Central memory CD4-positive, alpha-beta T cell (primary cell): ENCODE measurements at places on chromosomes 1 and 21.

- DNase-seq = no peak
These were observed 9.4 kb downstream of the EPHA2 start for GRCh38 chr1:16146279-16147155.

DNA sequence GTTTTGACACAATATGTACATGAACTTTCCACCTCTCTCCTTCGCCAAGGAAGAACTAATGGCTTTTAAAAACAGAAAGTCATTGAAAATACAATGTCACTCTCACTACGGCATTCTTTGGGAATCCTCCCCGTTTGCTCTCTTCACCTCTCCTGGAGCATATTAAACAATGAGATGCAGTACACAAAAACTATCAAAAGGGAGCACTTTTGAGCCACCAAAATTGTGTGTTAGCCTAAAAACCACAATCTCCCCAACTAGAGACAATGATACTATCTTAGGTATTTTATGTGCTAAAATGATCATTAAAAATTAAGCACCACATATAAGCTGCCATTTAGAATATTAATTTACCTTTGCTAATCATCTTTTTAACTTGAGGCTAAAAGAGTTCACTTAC, 425.5 kb downstream of the KCTD3 start:
- DNase-seq = no peak

GRCh38 chr21:44525391-44526095, 14.5 kb downstream of the KRTAP10-1 start:
- DNase-seq = no peak

GRCh38 chr1:201742476-201742875, 86.5 kb upstream of the IPO9 start:
- DNase-seq = no peak

DNA sequence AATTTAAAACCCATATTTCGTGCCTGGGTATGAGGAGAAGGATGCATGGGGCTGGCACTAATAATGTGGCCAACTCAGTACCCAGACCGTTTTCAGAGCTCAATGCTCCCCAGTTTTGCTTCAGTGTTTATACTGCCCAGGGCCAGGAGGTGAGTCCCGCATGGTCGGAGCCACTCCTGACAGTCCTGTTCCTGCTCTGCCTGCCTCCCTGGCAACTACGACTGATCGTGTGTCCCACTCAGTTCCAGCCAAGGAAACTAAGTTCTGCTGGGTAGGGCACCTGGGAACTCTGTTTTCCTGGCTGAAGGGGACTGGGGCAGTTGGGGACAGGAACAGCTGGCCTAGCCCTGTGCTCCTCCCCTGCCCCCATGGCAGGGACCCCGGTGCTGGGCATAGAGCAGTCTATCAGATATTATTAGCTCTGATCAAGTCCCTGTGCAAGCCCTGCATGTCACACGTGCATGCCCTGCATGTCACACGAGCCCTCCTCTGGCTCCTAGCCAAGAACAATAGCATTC, 19.2 kb downstream of the S100A7 start:
- DNase-seq = no peak

DNA sequence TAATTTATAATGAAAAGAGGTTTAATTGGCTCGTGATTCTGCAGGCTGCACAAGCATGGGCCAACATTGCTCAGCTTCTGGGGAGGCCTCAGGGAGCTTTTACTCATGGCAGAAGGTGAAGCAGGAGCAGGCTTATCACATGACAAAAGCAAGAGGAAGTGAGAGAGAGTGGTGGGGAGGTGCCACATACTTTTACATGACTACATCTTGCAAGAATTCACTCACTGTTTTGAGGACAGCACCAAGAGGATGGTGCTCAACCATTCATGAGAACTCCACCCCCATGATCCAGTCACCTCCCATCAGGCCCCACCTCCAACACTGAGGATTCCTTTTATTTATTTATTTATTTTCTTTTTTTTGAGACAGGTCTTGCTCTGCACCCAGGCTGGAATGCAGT, 5.5 kb upstream of the PLEKHM2 start:
- DNase-seq = no peak

DNA sequence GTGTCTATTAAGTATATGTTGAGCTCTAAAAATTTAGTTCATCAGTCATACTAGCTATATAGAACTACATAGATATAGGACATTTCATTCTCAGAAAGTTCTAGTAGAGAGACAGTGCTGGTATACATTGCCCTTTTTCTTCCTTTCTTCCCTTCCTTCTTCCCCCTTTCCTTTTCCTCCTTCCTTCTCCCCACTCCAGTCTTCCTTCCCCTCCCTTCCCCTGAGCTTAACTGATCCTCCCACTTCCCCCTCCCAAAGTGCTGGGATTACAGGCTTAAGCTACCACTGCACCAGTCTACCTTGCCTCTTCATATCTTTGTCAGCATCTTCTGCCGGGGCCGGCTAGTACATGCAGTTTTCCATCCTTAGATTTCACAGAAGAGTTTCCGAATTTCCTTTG, 12.1 kb downstream of the THRAP3 start:
- no peak for DNase-seq

DNA sequence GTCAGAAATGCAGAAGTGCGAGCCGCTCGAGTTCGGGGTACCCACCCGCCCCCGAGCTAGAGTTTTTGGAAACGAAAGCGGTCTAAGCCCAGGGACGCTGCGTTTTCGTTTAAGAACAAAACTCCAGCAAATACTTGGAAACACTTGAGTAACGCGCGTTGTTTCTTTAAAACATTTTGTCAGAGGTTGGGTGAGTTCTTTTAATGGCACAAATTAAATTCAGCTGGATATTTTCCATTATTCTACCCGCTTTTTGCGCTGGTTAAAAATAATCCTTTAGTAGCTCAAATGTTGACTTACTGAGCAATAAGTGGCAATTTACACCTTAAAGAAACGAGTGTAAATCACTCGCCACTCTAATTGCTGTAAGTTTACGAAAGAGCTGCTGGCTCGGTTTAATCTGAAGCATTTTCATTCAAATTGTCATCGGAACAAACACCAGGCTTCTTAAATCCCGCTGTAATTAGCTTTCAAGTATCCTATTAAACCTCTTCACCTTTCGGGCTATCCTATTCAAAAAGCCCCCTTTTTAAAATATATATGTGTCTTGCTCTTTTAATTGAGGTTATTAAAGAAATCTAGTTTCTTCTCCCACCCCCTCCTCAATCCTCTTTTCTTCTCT, 1.5 kb downstream of the LHX8 start:
- no peak for DNase-seq

DNA sequence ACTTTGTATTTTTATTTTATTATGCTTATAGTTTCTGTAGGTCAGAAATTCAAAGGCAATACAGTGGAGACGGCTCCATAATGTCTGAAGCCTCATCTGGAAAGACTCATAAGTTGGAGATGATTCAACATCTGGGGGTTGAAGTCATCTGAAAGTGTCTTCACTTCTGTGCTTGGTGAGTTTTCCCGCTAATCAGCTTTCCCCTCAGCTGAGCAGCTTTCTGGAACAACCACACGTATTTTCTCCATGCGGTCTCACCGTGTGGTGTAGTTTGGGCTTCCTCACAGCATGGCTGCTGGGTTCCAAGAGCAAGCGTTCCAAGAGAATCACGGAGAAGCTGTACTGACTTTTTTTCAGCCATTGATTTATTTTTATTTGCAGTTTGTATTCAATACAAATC, 7.6 kb upstream of the DDI2 start:
- no peak for DNase-seq

GRCh38 chr21:15221799-15222386, 157.1 kb upstream of the NRIP1 start:
- no peak for DNase-seq

GRCh38 chr1:22485431-22485830, 33.8 kb downstream of the ZBTB40 start:
- DNase-seq = no peak

DNA sequence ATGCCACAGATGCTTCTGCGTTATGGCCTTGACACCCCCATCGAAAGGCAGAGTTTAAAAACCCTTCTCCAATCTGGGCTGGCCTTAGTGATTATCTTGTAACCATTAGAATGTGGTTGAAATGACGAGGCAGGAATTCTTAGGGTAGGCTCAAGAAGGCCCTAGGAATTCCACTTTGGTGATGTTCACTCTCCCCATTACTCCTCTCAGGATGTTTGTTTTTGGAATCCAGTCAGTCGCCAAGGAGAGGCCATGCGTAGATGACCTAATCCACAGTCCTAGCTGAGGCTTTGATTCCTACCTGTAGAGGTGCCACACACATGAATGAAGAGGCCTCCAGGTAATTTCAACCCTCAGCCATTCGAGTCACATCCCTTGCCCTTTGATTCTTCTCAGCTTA, 318.2 kb downstream of the NEGR1 start:
- no peak for DNase-seq

DNA sequence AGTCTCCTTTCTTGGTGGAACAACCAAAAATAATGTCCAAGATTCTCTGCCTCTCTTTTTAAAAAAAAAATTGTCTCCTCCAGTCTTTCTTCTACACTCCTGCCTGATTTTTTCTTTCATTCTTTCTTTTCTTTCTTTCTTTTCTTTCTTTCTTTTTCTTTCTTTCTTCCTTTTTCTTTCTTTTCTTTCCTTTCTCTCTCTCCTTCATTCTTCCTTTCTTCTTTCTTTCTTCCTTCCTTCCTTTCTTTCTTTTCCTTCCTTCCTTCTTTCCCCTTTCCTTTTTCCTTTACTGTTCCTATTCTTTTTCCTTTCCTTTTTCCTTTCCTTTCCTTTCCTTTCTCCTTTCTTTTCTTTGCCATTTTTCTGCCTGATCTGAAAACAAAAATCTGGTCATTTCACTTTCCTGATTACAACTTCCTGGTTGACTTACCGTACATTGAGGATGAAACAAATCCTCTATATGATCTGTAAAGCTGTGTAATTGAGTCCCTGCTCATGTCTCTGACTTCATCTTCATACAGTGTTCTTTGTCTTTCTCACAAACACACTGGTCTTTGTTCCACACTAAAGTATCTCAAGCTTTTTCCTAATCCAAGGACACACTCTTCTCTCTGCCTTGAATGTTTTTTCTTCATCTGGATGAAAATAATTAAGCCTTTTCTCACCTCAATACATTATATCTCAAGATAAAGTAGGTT, 6.1 kb upstream of the KRTAP23-1 start:
- no peak for DNase-seq

- DNase-seq = no peak
These were observed 6.7 kb downstream of the SOX13 start for GRCh38 chr1:204079608-204079999.

DNA sequence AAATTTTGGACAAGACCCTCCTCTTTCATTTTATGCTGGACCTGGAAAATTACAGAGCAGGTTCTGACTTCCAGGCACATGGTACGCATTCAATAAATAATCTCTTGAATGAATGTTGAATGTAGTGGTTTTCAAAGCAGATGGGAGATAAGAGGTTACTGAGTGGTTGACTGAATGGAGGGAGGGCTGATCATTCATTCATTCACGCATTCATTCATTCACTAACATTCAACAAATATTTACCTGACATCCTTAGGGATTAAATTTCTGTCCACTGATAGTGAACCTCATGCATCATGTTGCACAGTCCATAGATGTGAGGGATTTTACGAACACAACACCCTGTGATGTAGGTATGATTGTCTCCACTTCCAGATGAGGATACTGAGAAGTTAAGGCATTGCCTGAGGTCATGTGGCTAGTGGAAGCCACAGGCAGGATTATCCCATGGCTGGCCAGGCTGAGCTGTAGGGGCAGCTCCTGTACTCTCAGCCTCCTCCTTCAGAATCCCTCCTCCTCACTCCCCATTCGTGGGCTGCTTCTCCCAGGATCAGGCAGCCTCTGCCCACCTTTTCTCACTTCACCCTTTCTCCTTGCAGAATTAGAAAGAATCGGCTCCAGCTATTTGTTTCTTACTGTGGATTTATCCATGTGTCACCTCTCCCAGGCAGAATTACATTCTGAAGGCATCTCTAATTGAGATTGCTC, 48.4 kb upstream of the ATP5PO start:
- DNase-seq = no peak

GRCh38 chr1:112502826-112503225, 5.9 kb upstream of the WNT2B start:
- no peak for DNase-seq

DNA sequence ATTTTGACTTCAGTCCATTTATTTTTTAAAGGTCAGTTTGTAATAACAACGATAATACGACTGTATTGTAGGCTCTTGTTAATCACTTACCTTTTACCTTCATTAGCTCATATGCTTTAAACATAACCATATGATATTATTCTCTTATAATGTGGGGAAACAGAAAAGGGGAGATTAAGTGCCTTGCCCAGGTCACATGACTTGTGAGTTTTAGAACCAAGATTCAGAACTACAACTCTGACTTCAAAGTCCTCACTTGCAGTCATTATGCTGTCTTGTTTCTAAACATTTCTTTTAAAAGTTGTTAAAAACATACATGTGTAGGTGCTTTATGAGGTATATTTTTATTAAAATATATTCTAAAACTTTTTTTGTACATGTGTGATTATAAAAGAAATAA, 41.1 kb downstream of the SUCO start:
- DNase-seq = no peak

GRCh38 chr1:202286622-202287097, 55.1 kb downstream of the UBE2T start:
- no peak for DNase-seq

- no peak for DNase-seq
These were observed 1360.5 kb upstream of the ADGRL4 start for GRCh38 chr1:80367058-80367457.

GRCh38 chr21:42187976-42188653, 30.8 kb upstream of the ABCG1 start:
- peak; percentile 88 for DNase-seq
